ENCODE measurements at places on chromosomes 5 and 9. TPM values are rescaled to one million over a fixed set of nuclear protein-coding genes. Genes with fewer than 3 reads are reported as not detected.

KLF4 gene
- total RNA-seq, result 66.9 TPM

GALNT12 gene
- total RNA-seq, result 1.1 TPM

C5orf58 gene
- total RNA-seq, result not detected

GRCh38 chr5:83034036-83034435 is 43.2 kb downstream of the TMEM167A start:
- DNase-seq, result no peak

GRCh38 chr9:33620738-33621439 is 96.8 kb downstream of the ANKRD18B start:
- no peak for DNase-seq

DNA sequence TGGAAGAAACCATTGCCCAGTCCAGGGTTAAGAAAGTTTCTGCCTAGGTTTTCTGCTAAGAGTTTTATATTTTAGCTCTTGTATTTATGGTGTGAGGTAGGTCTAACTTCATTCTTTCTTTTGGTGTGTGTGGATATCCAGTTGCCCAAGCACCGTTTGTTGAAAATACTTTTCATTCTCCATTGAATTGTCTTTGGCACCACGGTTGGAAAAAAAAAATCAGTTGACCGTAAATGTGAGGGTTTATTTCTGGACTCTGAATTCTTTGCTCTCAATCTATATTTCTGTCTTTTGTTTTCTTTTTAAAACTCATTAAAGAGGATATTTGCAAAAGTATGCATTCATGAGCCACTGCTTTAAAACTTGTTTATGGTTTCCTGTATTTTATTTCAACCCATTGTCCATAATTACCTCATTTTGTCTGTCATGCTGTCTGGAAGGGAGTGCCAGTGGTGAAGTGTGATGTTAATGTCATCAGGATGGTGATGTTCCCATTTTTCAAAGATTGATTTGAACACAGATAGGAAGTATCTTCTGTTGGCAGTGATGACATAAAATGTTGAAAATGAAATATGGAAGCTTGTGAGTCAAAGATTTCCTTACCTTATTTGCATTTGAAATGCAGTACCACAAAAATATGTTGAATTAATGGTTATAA is 33.9 kb downstream of the HABP4 start:
- no peak for DNase-seq

DNA sequence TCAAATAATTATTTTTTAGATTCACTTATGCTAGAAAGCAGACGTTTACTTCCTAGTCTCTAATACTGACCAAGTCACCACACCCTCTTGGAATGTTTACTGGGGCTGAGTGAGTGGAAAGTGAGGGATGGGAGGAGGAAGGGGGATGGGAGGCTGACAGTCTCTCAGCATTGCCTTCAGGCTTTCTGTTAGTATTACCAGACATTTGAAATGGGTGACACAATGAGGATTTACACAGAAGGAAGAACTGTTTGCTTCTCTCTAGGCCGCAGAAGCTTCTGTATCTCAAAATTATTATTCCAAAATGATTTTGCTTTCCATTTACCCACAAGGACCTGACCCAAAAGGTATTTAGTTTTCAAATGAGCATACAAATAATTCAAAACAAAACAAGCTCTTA is 232.8 kb upstream of the ZNF608 start:
- DNase-seq, result no peak

DNA sequence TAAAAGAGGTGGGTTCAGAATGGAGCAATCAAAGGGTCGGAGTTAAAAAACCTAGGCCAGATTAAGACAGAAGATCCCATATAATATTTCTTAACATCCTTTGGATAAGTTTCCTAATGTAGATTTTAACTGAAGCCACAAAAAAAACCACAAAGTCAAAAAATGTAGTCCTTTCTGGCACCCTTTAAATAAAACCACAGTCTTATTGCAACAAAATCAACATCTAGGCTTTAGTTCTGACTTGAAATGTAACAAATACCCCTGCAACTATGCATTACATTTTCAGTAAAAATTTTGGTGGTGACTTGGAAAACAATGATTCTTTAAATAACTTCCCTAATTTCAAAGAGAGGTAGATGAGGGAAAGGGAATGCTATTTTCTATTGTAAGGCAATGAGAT is 109.2 kb downstream of the PSAT1 start:
- DNase-seq, result no peak

DNA sequence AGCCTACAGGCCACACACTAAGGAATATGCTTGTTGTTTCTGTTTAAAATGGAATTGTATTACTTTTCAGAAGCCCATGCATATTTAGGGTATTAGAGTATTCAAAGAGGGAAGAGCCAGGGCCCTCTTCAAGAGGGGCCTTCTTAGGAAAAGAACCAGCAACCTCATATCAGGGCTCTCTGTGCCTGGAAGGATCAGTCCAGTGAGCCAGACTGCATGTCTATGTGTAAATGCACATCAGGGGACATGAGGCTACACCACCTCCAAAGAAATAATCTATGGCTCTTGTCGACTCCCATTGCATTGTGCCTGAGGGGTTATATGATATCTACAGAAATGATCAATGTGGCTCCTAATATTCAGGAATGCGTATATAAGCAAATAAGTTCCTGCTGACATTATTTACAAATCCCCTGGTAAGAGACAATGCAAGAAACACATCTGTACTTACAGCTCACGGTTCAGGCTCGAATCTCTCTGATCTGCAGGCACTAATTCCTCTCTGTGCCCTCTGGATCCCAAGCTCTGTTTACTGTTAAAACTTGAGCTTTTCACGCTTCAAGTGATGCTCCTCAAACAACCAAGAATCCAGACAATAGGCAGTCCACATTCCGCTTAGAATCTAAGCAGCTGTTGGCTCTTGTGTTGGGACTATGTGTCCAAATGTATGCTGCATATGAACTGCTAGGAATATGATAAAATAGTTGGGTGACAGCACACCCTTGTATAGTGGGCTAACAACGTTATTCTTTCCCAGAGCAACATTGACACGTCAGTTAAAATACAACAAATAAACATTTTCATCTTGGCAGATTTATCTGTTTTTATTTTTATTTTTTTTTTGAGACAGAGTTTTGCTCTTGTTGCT is 150.2 kb upstream of the KLF9 start:
- no peak for DNase-seq
